ENCODE measurements at places on chromosomes 5 and 9.

DNA sequence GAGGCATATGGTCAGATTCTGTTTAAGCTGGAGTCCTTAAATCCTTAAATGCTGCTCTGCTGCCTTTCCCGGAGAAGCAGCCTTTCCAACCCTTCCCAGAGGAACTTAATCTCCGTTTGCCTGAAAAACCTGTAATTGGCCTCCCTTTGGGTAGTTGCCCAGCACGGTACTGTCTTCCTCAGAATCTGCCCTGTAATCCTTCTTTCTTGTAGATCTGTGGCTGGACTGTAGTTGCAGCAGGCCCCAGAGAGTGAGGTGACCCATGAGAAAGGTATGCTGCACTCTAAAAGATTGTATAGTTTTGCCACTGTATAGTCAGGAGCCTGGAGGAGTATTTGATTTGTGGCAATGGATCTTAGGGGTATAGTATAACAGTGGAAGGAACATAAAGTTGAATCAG is 11.7 kb downstream of the SPIN1 start:
- DNase-seq: no peak

- DNase-seq: no peak
Measured at GRCh38 chr5:168736281-168736831, 157.2 kb upstream of the PANK3 start.

DNA sequence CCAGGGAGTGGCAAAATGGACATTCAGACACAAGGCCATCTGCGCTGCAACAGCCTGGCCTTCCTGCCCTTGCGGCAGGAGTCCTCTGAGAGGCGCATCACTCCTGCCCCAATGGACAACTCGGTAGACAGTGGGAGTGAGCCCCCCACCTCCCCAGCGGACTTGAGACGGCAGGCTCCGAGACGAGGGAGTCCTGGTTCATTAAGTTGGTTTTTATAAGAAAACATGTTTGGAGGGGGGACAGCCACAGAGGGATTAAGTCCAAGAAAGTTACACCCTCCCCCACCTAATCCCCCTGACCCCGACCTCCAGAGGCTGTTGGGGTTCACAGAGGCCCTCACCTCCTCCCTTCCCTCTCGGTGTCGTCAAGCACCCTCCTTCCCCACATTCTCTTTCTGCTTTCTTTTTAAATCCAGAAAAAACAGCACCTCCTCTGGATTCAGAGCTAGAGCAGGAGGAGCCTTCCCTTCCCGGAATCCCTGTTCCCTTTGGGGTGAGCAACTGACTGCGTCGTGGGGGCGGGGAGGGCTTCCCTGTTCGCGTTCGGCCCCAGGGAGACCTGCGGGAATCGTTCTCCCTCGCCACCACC is 1.8 kb upstream of the EGR1 start:
- DNase-seq: no peak

- no peak for DNase-seq
Measured at GRCh38 chr5:120516805-120517204, 52.7 kb downstream of the PRR16 start.

- no peak for DNase-seq
Measured at GRCh38 chr5:38670878-38671277, 114.4 kb upstream of the LIFR start.

GRCh38 chr5:116504593-116505166 is 69.9 kb downstream of the SEMA6A start:
- no peak for DNase-seq

GRCh38 chr9:38309324-38310195 is 82.9 kb upstream of the ALDH1B1 start:
- DNase-seq: no peak

GRCh38 chr5:113123618-113124017 is 147.0 kb downstream of the DCP2 start:
- no peak for DNase-seq

GRCh38 chr5:74286734-74287695 is 353.5 kb downstream of the ENC1 start:
- DNase-seq: no peak

- DNase-seq: no peak
Measured at GRCh38 chr5:87777877-87778276, 365.1 kb upstream of the CCNH start.

GRCh38 chr9:11016081-11016480 is 403.3 kb upstream of the PTPRD start:
- DNase-seq: no peak

DNA sequence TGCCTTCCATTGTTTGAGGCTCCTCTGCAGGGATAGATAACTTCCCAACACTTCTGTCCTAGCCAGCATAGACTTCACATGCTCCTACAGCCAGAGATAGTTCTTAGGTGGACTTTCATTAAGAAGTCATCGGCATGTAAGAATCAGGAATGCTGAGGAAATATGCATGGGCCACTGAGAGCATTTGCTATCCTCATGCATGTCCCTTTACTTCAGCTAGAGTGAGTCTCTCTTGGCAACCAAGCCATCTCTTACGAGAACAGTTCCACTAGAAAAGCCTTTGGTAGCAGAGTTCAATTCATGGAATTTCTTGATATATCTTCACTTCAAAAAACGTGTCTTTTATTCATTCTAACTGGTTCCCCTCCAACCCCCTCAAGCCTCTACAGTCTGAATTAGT is 202.4 kb downstream of the SMARCA2 start:
- DNase-seq: no peak

DNA sequence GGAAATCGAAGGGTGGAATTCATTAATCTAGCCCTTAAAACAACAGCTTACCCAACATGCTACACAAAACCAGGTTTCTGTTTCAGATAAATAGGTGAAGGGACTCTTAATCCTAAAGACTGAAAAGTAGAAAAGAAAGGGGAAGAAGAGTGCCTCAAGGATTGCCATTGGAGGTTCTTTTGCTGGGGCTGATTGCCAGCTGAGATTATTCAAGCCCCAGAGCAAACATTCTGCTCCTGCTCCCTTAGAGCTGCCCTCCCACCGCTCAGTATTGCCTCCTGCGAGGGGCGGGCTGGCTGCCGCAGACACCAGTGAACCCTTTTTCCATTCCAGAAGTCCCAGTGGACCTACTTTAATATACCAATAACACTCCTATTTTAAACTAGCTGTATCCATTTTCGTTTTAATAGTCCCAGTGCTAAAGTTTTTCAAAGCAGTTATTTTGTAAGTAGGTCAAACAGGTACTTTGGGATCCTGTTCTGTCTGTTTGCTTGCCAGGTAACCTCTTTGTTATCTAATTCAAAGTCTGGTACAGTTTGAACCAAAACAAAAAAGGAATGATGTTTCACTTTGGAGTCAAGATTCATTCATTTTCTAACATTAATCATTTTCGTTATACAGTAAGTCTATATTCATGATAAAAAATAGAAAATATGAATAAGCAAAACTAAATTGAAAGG is 38.6 kb downstream of the HMGCS1 start:
- DNase-seq: no peak

GRCh38 chr9:92373167-92373566 is 31.2 kb downstream of the OGN start:
- no peak for DNase-seq

GRCh38 chr9:20526500-20527319 is 95.6 kb downstream of the MLLT3 start:
- no peak for DNase-seq

GRCh38 chr5:96978812-96979449 is 43.1 kb downstream of the LNPEP start:
- DNase-seq: no peak

GRCh38 chr5:19301271-19301670 is 686.7 kb downstream of the CDH18 start:
- no peak for DNase-seq

GRCh38 chr9:22986556-22986955 is 539.9 kb downstream of the DMRTA1 start:
- DNase-seq: no peak

DNA sequence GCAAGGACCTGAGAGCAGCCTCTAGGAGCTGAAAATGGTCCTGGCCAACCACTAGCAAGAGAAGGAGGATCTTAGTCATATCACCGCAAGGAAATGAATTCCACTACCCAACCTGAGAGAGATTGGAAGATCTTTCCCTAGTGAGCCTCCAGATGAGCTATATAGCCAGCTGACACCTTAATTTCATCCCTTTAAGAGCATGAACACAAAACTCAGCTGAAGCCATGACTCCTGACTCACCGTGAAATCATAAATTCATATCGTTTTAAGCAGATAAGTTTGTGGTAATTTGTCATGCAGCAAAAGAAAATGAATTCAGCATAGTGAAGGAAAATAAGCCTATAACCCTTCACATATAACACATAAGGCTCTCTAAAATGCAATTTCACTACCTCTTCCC is 23.5 kb downstream of the MAPKAP1 start:
- no peak for DNase-seq

DNA sequence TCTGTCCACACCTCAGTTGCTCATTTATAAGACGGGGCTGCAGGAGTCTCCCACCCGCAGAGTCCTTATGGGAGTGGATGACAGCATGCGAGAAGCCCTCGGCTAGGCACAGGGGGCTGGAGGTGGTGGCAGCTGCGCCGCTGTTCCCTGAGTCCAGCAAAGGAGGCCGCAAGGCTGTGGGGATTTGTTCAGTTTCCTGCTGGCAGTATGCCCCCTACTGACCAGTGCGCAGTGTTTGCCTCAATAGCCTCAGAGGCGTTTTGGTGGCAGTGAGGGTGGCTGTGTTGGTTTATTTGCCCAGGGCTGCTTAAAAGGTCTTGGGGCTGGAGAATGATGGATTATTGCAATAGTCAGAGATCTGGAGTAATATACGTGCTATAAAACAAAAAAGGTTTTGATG is 176.3 kb upstream of the OTULINL start:
- no peak for DNase-seq

DNA sequence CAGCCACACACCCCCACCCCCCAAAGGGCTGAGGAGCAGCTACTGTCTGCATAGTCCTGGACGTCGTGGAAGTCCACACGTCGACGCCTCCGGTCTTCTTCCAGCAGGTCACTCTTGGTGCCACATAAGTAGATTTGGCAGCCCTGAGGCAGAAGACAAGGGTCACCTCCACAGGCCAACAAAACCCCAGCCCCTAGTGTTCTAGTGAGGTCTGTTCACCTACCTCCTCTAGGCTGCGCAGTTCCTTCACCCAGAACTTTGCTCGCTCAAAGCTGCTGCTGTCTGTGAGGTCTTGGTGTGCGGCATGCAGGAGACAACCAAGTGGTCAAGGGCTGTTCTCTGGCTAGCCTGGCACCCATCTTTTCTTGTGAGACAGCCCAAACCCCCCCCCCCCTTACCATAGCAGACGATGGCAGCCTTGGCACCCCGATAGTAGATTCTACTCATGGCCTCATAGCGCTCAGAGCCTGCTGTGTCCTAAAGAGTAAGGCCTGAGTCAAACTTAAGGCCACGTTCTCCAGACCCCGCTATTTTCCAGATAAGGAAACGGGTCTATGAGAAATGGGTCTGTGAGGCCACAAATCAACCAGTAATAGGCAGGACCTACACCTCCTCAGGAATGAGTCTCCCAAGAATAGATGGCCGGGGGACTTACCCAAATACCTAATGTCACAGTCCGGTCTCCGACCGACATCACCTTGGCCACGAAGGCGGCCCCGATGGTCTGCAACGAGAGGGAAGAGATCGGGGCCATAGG is 987 bp downstream of the RAB24 start:
- DNase-seq: no peak

GRCh38 chr9:34328500-34328986 is 525 bp downstream of the KIF24 start:
- DNase-seq: no peak

GRCh38 chr9:81028504-81028903 is 660.8 kb downstream of the TLE1 start:
- no peak for DNase-seq

GRCh38 chr5:159319363-159319762 is 10.9 kb downstream of the IL12B start:
- DNase-seq: no peak

DNA sequence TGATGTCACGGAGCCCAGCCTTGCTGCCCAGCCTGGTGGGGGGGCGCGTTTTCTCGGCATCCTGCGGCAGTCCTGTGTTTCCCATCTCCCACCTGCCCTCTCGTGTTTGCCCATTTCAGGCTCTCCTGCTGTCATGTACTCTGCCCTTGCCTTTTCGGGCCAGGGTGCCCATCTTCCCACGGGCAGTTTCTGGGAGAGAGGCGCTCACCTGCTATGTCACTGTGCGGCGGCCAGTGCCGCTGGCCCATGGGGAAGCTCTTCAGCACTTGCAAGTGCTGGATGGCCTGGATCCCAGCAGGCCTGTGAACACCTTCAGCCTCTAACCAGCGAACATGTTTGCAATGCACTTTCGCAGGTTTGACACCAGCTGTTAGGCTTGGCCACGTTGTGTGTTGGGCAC is 33.5 kb downstream of the SRD5A1 start:
- DNase-seq: no peak

- no peak for DNase-seq
Measured at GRCh38 chr9:90773617-90774016, 28.0 kb upstream of the SYK start.

DNA sequence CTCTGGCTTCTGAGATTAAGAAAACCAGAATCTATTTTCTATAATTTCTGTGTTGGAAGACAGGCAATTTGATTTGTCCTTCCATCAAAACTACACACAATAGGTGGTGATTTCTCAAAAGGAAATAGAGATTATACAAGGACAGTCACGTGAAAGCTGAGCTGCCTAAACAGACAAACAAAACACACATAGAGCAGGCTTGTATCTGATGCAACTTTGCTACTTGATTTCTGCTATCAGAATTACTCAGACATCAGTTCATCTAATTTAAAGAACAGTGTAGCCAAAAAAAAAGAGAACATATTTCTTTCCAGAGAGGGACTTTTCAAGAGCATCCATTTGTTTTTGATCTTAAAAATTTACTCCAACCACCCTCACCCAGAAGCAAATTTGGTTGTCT is 2128.3 kb upstream of the C9orf72 start:
- DNase-seq: no peak

- DNase-seq: no peak
Measured at GRCh38 chr9:121731919-121732318, 80.5 kb downstream of the DAB2IP start.

- no peak for DNase-seq
Measured at GRCh38 chr5:175629261-175629660, 28.6 kb upstream of the HRH2 start.

GRCh38 chr5:149254506-149254905 is 17.2 kb upstream of the AFAP1L1 start:
- DNase-seq: no peak

- peak; percentile 55 for DNase-seq
Measured at GRCh38 chr9:72362680-72363139, 2.3 kb downstream of the ZFAND5 start.

- DNase-seq: no peak
Measured at GRCh38 chr9:133374612-133375115, 1.2 kb downstream of the SURF4 start.
